RWPE1 (cell line): ENCODE measurements at places on chromosomes 4 and X.

GRCh38 chrX:11725631-11726442 is 32.2 kb upstream of the MSL3 start:
- no peak for DNase-seq

DNA sequence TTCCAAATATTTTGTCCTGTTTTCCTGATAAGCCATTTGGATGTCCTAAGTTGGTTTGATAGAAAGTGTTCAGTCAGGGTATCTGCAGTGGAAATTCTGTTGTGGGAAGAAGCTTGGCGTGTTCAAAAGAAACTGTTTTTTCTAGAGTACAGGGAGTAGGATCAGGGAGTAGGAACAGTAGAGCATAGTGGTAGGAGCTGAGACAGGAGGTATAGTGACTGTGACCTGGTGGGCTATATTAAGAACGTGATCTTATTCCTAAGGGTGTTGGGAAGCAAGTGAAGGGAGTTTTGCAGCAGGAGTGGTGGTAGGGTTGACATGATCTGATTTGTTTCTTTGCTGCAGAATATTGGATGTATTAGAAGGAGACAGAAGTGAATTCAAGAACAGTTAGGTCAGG is 348.2 kb downstream of the BMPR1B start:
- DNase-seq: no peak

- DNase-seq: no peak
Measured at GRCh38 chr4:78311306-78311705, 240.3 kb upstream of the ANXA3 start.

GRCh38 chr4:41141900-41142299 is 72.4 kb downstream of the APBB2 start:
- DNase-seq: no peak

GRCh38 chr4:38723726-38724474 is 58.9 kb downstream of the TLR10 start:
- no peak for DNase-seq

DNA sequence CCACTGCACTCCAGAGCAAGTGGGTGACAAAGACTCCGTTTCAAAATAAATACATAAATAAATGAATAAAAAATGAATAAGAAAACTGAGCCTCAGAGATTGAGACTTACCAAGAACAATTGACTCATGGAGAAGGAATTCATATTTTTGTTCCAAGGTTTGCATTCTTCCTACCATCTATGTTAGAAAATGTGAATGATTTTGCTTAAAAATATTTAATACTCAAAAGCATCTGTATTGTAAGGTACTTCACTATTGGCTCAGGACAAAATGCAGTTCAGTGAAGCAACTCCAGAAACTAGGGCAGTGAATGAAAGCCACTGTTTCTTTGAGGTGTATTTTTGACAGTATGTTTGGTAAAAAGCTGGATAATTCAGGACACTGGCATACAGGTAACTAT is 54.1 kb downstream of the XAGE2 start:
- DNase-seq: no peak

- peak; percentile 13 for DNase-seq
Measured at GRCh38 chrX:2627272-2627867, 63.7 kb upstream of the CD99 start.

DNA sequence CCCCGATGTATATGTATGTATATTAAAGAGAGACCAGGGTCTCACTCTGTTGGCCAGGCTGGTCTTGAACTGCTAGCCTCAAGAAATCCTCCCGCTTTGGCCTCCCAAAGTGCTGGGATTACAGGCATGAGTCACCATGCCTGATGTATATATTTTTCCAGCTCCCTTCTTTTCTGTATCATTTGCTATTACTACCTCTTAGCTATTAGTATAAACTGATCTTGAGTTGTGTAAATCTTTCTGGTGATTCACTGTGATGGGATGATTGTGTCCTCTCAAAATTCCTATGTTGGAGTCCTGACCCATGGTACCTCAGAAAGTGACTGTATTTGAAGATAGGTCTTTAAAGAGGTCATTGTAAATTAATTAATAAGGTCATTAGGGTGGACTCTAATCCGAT is 53.1 kb downstream of the HPRT1 start:
- no peak for DNase-seq

- no peak for DNase-seq
Measured at GRCh38 chrX:153670748-153671588, 2.6 kb downstream of the PNCK start.

DNA sequence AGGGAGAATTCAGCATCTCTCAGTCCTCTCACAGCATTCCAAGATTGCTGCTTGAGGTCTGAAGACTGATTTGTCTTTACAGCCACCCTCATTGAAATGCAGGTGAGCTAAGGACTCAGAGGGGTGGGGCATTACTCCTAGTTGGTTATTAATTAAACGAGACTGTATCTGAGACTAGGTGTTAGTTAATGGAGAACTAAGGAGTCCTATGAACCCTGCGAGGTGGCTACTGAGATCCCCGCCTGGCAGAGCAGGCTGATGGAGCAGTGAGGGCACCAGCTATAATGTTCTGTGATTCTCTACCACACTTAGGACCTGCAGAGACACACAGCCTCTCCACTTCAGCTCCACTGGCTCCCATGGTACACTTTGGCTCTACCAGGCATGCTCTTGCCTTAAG is 215.3 kb downstream of the MID1IP1 start:
- no peak for DNase-seq
